ENCODE measurements at places on chromosomes 11 and 22. TPM values are rescaled to one million over a fixed set of nuclear protein-coding genes. Genes with fewer than 3 reads are reported as not detected.

GRCh38 chr11:125404157-125404810, 91.8 kb downstream of the FEZ1 start:
- H3K27ac ChIP-seq = no peak overlapping the region
- no peak overlapping the region for H3K4me3 ChIP-seq
- no peak for DNase-seq

- no peak for DNase-seq
- no peaks in the 10 kb centered on the region for H3K4me1 ChIP-seq
- H3K36me3 ChIP-seq = no peaks in the 10 kb centered on the region
- H3K27me3 ChIP-seq = no peaks in the 10 kb centered on the region
Observed at GRCh38 chr11:22177186-22177585, 15.7 kb upstream of the ANO5 start.

- H3K4me3 ChIP-seq = peak overlapping the region; percentile 79
- H3K4me1 ChIP-seq = peaks cover 40% of the 10 kb centered on the region
- peaks cover 10% of the 10 kb centered on the region for H3K27me3 ChIP-seq
- DNase-seq = peak; percentile 76
- peak overlapping the region; percentile 72 for H3K27ac ChIP-seq
- H3K36me3 ChIP-seq = no peaks in the 10 kb centered on the region
Observed at GRCh38 chr11:67373648-67374570, 511 bp upstream of the CLCF1 start.

- no peak overlapping the region for H3K27ac ChIP-seq
- H3K4me3 ChIP-seq = no peak overlapping the region
- peaks cover 2% of the 10 kb centered on the region for H3K27me3 ChIP-seq
- DNase-seq = no peak
- no peaks in the 10 kb centered on the region for H3K36me3 ChIP-seq
Observed at GRCh38 chr11:128860571-128861361, 6.3 kb downstream of the KCNJ1 start.

- no peaks in the 10 kb centered on the region for H3K36me3 ChIP-seq
- H3K27me3 ChIP-seq = peaks cover 2% of the 10 kb centered on the region
- H3K27ac ChIP-seq = peak overlapping the region; percentile 45
- H3K4me1 ChIP-seq = peaks cover 17% of the 10 kb centered on the region
- H3K4me3 ChIP-seq = peak overlapping the region; percentile 74
Observed at GRCh38 chr11:69048031-69048693, 570 bp upstream of the TPCN2 start.

The MAPK11 gene
- total RNA-seq = 23.1 TPM

The PRODH gene
- total RNA-seq = 0.56 TPM

The TRPC6 gene
- not detected for total RNA-seq

The CD3E gene
- 488 TPM for total RNA-seq
